ENCODE measurements at places on chromosomes 1 and 21.

DNA sequence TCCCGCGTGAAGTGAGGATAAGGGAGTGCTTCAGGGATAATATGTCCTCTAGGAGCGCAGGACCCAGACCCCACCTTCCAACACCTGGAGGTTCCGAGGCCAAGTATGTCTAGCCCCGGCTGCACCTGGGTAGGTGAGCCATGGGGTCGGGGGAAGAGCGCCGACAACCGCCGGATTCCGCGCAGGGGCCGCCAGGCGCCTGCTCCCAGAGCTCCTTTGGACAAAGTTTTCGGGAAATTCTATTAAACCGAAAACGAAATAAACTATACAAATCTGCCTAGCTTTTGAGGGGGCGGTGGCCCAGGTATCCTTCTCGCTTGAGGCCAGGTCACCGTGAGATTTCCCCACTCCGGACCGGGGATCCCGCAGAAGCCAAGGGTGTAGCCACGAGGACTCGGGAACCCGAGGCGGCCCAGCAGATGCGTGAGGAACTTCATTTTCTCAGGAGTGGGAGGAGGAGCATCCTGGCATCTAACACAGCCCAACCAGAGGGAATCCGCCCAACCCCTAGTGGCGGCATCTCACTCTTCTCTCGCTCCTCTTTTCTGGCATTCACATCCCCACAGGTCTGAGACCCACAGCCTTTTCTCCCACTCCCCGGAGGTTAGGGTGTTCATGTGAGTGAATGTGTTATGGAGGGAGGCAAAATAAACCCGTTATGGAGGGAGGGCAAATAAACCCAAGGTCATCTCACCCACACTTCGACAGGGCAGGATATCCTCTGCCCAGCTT is 2.3 kb upstream of the DMRTA2 start:
- DNase-seq, result no peak

DNA sequence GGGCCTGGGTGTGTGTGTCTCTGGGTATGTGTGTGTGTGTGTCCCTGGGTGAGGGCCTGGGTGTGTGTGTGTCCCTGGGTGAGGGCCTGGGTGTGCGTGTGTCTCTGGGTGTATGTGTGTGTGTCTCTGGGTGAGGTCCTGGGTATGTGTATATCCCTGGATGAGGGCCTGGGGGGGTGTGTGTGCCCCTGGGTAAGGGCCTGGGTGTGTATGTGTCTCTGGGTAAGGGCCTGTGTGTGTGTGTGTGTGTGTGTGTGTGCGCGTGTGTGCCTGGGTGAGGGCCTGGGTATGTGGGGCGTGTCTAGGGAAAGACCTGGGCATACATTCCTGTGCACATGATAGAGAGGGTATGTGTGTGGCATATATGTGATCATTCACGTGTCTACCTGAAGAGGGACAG is 155.1 kb upstream of the ZC3H12A start:
- DNase-seq, result no peak

DNA sequence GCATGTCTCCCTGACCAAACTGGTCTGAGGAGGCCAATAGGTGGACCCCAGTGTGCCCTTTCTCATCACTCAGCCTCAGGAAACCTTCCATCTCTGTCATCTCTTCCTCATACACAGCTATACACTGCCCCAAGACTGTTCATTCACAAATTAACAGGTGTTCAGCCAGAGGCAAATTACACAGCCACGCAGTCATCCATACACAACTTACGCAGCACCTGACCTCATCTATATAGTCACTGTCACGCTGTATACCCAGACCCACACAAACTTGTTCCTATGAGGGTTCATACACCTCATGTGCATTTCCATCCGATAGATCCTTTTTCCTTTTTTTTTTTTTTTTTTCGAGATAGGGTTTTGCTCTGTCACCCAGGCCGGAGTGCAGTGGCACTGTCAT is 12.4 kb downstream of the DLGAP3 start:
- no peak for DNase-seq

- no peak for DNase-seq
Measured at GRCh38 chr21:41170859-41171609, 3.1 kb downstream of the BACE2 start.

GRCh38 chr21:41366522-41367151 is 4.8 kb downstream of the MX2 start:
- no peak for DNase-seq

DNA sequence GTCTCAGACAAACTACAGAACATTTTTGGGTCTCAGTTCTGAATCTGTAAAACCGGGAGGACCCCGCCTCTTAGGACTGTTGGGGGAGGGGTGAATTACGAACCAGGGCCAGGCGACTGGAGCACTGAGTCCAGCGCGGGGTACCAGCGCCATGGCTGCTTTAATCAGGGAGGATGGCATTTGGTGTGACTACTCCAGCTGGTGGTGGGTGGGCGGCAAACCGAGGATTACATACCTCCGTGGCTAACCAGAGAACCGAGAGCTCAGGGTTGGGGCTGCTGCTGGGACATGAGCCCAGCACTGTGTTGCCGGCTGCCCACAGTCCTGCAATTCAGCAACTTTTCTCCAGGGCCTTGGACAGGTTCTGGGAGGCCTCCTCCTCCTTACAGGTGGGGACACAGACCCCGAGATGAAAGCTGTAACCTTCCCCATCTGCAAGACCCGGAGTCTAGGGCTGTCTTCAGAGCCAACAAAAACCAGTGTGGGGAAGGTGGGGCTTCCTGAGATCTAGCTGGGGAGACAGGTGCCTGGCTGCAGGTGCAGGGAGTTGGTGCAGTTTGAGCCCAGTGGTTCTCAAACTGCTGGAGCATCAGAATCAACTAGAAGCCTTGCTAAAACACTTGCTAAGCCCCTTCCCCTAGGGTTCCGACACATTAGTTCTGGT is 273.5 kb downstream of the FOXD2 start:
- DNase-seq, result no peak

GRCh38 chr1:184160236-184160635 is 108.7 kb downstream of the TSEN15 start:
- DNase-seq, result no peak

- no peak for DNase-seq
Measured at GRCh38 chr1:107795994-107796393, 169.0 kb downstream of the VAV3 start.

- no peak for DNase-seq
Measured at GRCh38 chr1:190474650-190475211, 2.9 kb downstream of the BRINP3 start.

DNA sequence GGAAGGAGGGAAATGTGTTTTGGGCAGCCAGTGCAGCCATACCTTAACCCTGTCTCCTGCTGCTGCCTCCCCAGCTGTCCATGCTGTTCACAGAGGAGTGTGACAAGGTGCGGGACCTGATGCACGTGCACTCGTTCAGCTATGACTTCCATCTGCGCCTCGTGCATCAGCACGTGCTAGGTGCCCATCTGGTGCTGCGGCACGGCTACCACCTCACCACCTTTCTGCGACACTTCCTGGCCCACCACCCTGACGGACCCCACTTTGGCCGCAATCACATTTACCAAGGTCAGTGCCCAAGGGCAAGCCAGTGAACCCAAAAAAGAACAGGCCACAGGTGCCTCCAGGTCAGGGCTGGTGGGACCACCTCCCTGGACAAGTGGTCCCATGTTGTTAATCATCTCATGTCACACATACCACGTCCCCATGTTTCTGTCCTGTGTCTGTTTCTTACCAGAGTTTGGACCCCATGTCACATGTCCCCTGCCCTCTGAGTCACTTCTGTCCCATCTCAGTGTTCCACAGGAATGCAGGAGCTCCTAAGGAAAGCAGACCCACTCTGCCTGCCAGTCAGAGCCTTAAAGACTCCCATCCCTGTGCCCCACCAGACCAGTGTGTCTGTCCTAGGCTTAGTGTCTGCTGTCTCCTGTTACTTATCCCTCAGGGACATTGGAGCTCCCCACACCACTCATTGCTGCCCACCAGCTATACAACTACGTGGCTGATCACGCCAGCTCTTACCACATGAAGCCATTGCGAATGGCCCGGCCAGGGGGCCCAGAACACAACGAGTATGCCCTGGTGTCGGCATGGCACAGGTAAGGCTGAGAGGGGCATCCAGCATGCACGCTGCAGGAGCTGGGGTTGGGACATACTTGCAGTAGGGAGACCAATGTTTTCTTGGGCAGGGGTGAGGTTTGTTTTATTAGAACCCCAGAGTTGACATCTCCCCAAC is 6.6 kb downstream of the HYI start:
- no peak for DNase-seq

- no peak for DNase-seq
Measured at GRCh38 chr1:246599315-246599714, 33.1 kb downstream of the CNST start.

GRCh38 chr1:2908081-2908480 is 106.6 kb upstream of the TTC34 start:
- DNase-seq, result no peak

DNA sequence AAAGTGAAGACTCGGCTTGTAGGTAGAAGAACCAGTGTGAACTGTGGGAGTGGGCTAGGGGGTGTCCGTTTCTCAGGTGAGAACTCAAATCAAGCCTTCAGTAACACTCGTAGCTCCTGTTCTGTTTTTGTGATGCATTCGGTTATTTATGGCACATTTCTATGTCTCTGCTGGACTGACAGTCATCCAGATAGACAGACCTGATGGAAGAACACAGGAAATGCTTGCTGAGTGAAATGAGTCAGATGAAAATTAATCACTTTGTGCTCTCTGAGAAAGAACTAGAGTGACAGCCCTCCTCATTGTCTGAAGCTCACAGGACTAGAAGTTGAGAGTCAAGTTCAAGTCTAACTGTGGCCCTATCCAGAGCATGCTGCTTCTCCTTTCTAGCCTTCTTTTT is 360.1 kb upstream of the PLXNA2 start:
- no peak for DNase-seq

- DNase-seq, result no peak
Measured at GRCh38 chr1:43526002-43526401, 4.7 kb upstream of the PTPRF start.

- no peak for DNase-seq
Measured at GRCh38 chr1:203127666-203128430, at the start of gene ADORA1. Gene ADORA1, plus strand, starts transcription at chr1:203127726. Its CDS starts 1,116 bp downstream, at chr1:203128842.

All from right renal cortex interstitium (tissue), 3 donors.